Thoracic aorta (tissue), 2 donors: ENCODE measurements at places on chromosomes 11 and 22. TPM values are rescaled to one million over a fixed set of nuclear protein-coding genes. Genes with fewer than 3 reads are reported as not detected.
A peak's percentile ranks its signal among the peaks of the same experiment; 100 is the strongest.

- peaks cover 23% of the 10 kb centered on the region for H3K4me1 ChIP-seq
- no peak overlapping the region for H3K27ac ChIP-seq
- no peak for DNase-seq
- H3K27me3 ChIP-seq: no peaks in the 10 kb centered on the region
- H3K4me3 ChIP-seq: no peak overlapping the region
Observed at GRCh38 chr22:45314786-45315185, 5.1 kb downstream of the FAM118A start.

Gene OR8K1
- total RNA-seq: not detected

- peaks cover 22% of the 10 kb centered on the region for H3K36me3 ChIP-seq
- H3K27ac ChIP-seq: no peak overlapping the region
- peaks cover 46% of the 10 kb centered on the region for H3K4me1 ChIP-seq
Observed at GRCh38 chr11:72239849-72240460, 4.0 kb downstream of the PHOX2A start.

Gene SMTNL1
- not detected for total RNA-seq

Gene PANX2
- total RNA-seq: 4.1 TPM

Gene TMEM86A
- 8.3 TPM for total RNA-seq

DNA sequence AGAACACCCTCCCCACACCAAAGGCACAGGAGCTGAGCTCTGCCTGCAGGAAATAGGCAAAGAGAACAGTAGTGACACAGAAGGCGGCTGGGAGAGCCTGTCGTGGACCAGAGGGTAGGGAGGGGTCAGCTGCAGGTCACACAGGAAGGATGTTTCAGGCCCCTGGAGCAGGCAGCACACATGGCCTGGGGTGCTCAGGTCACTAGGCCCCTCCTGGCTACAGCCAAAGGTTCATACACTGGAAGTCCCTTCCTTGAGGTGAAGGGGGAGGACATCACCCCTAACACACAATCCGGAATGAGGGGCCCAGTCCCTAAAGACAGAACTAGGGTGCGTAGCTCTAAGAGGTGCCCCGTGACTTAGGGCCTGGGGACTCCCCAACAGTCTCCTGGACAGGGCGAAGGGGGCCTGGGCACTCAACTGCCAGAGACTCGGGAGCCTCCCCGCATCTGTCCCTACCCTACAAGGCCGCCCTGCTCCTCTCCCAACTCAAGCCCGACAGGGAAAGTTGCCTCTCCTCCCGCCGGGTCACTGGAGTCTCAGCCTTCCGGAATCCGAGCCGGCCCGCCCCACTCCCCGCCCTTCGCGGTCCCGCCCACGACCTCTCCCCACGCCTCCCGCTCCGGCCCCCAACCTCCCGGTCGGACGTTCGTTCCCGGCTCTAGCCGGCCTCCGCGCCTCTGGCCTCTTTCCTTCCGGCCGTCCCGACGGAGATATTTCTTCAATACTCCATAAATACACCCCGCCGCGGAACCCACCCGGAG, at the start of gene CYB5R2:
CYB5R2 (minus strand) TSS at position 541 of the 764 bp plus-strand sequence. CDS start 675 bp downstream, outside the sequence.
- no peaks in the 10 kb centered on the region for H3K36me3 ChIP-seq
- DNase-seq: peak; percentile 45
- H3K4me1 ChIP-seq: peaks cover 5% of the 10 kb centered on the region
- H3K27ac ChIP-seq: peak within 1 kb of the TSS; percentile 52
- H3K4me3 ChIP-seq: peak within 1 kb of the TSS; percentile 90

Gene PRRG4
- 2.3 TPM for total RNA-seq

Gene APOL5
- total RNA-seq: not detected

Gene NLRP10
- total RNA-seq: 0.14 TPM

DNA sequence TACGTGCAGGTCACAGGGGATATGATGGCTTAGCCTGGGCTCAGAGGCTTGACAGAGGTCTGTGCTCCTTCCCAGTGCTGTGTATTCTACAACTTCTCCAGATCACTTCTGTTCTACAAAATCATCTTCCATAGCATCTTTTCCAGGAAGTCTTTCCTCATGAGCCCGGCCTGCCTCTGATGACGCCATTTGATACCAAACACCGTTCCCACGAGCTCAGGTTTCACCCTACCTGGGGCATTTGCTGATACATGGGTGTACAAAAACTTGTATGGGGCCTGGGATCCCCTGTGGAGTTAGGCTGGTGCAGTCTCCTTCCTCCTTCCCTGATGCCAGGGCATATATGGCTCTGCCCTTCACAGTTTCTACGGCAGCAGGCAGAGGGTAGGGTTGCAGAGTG, 78.7 kb downstream of the NECTIN1 start:
- H3K27me3 ChIP-seq: no peaks in the 10 kb centered on the region
- H3K27ac ChIP-seq: no peak overlapping the region
- no peaks in the 10 kb centered on the region for H3K4me1 ChIP-seq
- no peak overlapping the region for H3K4me3 ChIP-seq
- DNase-seq: no peak
- no peaks in the 10 kb centered on the region for H3K36me3 ChIP-seq

Gene CCDC82
- total RNA-seq: 28.8 TPM

DNA sequence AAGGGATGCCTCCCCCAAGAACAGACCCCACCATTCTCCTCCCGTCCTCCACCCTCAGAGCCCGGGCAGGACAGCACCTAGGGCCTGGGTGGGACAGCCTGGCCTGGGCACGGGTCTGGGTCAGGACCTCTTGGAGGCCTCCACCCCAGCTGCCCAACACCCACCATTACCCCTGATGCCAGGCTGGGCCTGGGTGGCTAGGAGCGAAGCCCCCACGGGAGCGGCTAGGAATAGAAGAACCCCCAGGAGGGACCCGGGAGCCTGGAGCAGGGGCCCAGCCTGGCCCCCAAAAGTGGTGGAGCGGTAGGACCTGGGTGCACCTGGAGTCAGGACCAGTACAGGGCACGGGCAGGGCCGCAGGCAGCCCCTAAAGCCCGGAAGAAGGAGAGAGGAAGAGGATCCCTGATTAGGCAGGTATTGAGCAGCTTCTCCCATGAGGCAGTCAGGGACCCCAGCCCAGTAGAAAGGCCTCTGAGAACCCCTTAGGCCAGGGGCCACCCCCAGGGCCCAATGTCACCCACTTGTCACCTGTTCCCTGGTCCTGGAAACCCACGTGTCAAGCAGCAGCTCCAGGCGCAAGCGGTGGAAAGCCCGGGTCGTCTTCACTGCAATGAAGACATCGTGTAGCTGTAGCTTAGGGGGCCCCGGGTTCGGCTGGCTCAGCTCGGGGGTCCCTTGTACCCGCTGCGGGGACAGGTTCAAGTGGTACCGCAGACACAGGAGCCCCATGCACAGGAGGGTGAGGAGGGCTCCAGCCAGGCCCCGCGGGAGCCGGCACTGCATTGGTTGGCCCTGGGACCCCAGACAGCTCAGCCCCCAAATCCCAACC, 575 bp downstream of the MFNG start:
- peak overlapping the region; percentile 4 for H3K27ac ChIP-seq
- no peaks in the 10 kb centered on the region for H3K36me3 ChIP-seq
- peaks cover 23% of the 10 kb centered on the region for H3K4me1 ChIP-seq
- H3K27me3 ChIP-seq: no peaks in the 10 kb centered on the region
- DNase-seq: no peak

Gene DAGLA
- total RNA-seq: 1.2 TPM

- DNase-seq: no peak
- peak overlapping the region; percentile 7 for H3K4me3 ChIP-seq
- H3K4me1 ChIP-seq: peaks cover 25% of the 10 kb centered on the region
- H3K27ac ChIP-seq: peak overlapping the region; percentile 96
- H3K27me3 ChIP-seq: no peaks in the 10 kb centered on the region
- H3K36me3 ChIP-seq: no peaks in the 10 kb centered on the region
Observed at GRCh38 chr11:83051760-83052671, 19.7 kb downstream of the RAB30 start.

- H3K27me3 ChIP-seq: no peaks in the 10 kb centered on the region
- no peaks in the 10 kb centered on the region for H3K4me1 ChIP-seq
- no peak overlapping the region for H3K4me3 ChIP-seq
- no peak for DNase-seq
- no peaks in the 10 kb centered on the region for H3K36me3 ChIP-seq
Observed at GRCh38 chr11:118138839-118139420, 13.7 kb downstream of the SCN4B start.

DNA sequence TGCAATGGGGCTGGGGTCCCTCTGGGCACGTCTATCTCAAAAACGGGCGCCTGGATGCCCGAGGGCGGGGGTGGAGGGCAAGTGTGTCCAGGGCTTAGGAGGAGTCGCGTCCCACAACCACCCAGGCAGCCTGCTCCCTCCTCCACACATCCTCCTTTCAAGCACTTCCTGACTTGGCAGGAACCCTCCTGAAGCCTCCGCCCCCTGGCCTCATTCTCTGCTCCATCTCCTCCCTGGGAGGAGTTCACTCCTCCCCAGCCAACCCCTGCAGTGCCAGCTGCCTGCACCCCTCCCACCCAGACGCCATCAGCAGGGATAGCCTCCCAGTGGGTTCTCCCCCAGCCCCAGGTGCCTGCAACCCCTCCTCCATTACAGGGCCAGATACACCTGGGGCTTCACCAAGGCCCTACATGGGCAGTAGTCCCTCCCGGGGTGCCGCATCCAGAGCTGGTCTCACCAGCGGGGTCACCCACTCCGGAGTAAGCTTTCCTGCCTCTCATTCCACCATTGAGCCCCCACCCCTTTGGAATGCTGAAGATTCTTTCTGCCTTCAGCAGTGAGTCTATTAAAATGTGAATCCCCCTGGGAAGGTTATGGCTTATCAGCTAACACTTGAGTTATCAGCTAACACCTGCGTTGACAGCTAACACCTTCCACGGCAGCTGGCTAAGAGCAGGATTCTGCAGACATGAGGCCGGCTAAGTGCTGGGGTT, 24.4 kb downstream of the RTN4R start:
- peaks cover 28% of the 10 kb centered on the region for H3K4me1 ChIP-seq
- no peaks in the 10 kb centered on the region for H3K36me3 ChIP-seq
- peak overlapping the region; percentile 24 for H3K4me3 ChIP-seq
- no peak for DNase-seq

GRCh38 chr22:26651815-26652214, 5.6 kb upstream of the MIAT start:
- H3K4me3 ChIP-seq: no peak overlapping the region
- no peak for DNase-seq

Gene SCGB1D2
- not detected for total RNA-seq

DNA sequence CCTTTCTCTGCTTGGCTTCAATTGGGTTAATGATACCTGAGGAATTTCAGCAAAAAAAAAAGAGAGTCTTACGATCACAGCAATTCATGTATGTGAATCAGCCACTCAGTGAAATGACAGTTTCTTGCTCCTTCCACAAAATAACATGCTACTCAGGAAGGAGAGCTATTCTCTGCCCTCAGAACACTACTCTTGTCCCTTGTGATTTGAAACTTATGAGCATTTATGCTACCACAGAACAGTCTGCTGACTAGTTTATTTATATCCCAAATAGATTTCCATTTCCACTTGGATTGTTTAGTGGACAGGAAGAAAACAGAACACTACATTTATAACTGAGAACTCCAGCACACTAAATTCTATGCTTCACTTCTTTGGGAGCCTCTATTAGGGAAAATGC, 8.5 kb downstream of the TFIP11 start:
- H3K27ac ChIP-seq: no peak overlapping the region
- no peak for DNase-seq
- H3K36me3 ChIP-seq: peaks cover 80% of the 10 kb centered on the region
- H3K4me1 ChIP-seq: no peaks in the 10 kb centered on the region
- H3K4me3 ChIP-seq: no peak overlapping the region

- no peak overlapping the region for H3K4me3 ChIP-seq
- DNase-seq: no peak
- H3K27me3 ChIP-seq: no peaks in the 10 kb centered on the region
- H3K27ac ChIP-seq: no peak overlapping the region
- no peaks in the 10 kb centered on the region for H3K36me3 ChIP-seq
Observed at GRCh38 chr11:2096011-2096918, 42.9 kb downstream of the IGF2 start.

Gene SCN3B
- not detected for total RNA-seq

Gene ZBTB16
- 314 TPM for total RNA-seq

GRCh38 chr11:12409621-12410005, 32.2 kb downstream of the PARVA start:
- no peak overlapping the region for H3K4me3 ChIP-seq
- peaks cover 45% of the 10 kb centered on the region for H3K4me1 ChIP-seq
- no peak for DNase-seq
- no peaks in the 10 kb centered on the region for H3K27me3 ChIP-seq
- no peaks in the 10 kb centered on the region for H3K36me3 ChIP-seq
- peak overlapping the region; percentile 79 for H3K27ac ChIP-seq

DNA sequence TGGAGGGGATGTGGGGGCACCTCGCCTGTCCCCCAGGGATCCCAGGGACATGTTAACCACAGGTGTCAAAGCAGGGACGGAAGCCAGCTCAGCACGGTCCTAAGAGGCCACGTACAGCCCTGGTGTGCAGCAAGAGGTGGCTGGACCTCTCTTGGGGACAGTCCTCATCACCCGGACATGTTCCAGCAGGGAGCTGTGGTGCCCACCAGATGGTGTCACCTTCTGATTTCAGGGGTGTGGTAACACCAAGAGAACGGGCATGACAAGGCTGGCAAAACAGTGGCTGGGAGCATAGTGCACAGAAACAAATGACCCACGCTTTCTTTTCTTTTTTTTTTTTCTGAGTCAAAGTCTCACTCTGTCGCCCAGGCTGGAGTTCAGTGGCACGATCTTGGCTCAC, 25.6 kb upstream of the COMT start:
- DNase-seq: no peak
- H3K36me3 ChIP-seq: peaks cover 49% of the 10 kb centered on the region
- H3K4me1 ChIP-seq: no peaks in the 10 kb centered on the region
- H3K4me3 ChIP-seq: no peak overlapping the region
- H3K27me3 ChIP-seq: no peaks in the 10 kb centered on the region

DNA sequence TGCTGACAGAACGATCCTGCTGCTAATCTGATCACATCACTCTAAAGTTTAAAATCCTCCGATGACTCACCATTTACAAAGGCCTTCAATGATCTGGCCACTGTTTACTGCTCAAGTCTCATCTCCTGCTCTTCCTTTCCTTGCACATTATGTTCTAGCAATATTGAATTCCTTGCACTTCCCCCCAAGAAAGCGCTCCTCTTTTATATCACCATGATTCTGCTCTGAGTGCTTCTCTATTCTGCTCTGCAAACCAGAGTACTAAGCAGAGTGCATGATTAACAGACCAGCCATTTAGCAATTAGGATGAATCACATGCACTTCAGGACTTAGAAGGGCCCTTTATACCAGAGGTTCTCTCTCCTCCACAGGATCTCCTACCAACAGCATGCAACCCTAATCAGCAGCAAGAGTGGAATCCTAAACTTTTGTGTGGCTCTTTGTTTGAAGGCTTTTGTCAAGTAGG, 1122.8 kb upstream of the CCDC90B start:
- no peaks in the 10 kb centered on the region for H3K27me3 ChIP-seq
- no peaks in the 10 kb centered on the region for H3K36me3 ChIP-seq
- no peaks in the 10 kb centered on the region for H3K4me1 ChIP-seq
- no peak for DNase-seq

GRCh38 chr22:48359613-48359965, 1468.1 kb downstream of the BRD1 start:
- no peak overlapping the region for H3K4me3 ChIP-seq
- no peak overlapping the region for H3K27ac ChIP-seq
- H3K4me1 ChIP-seq: no peaks in the 10 kb centered on the region
- H3K27me3 ChIP-seq: no peaks in the 10 kb centered on the region

Gene OVCH2
- 1.5 TPM for total RNA-seq

- no peak for DNase-seq
- peaks cover 31% of the 10 kb centered on the region for H3K4me1 ChIP-seq
- H3K4me3 ChIP-seq: no peak overlapping the region
- no peaks in the 10 kb centered on the region for H3K36me3 ChIP-seq
- H3K27me3 ChIP-seq: no peaks in the 10 kb centered on the region
- no peak overlapping the region for H3K27ac ChIP-seq
Observed at GRCh38 chr11:86138958-86139357, 70.1 kb upstream of the PICALM start.
